ENCODE measurements at places on chromosomes 1 and 21. TPM values are rescaled to one million over a fixed set of nuclear protein-coding genes. Genes with fewer than 3 reads are reported as not detected.

DNA sequence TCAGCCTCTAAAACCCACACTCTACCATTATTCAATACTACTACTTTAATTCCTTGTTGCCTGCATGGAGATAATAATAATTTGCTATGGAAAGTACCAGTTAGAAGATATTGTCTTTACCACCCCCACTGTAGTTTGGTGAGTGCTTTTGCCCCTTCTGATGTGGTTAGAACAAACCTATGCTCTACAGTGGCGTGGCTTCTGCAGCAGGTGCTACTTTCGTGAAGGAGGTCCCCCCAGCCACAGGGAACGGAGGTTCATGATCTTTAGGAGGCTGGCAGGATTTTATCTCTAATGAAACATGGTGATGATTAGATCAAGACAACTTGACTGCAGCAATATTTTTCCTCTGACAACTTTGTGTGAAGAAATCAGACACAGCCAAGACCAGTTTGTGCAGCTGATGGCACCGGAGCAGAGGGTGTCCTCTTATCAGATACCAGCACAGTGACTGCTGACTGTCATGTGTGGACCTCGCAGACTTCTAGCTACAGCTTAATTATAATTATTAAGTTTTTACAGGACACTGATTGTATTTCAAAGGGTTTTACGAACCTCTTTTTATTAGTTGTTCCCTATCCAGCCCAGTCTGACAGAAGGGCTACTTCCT lies 10.7 kb upstream of the TCHH start:
- DNase-seq = no peak

GRCh38 chr1:204288021-204288588 lies 71.6 kb downstream of the PLEKHA6 start:
- DNase-seq = no peak

GRCh38 chr21:39313042-39313570 lies 326 bp downstream of the BRWD1 start:
- DNase-seq = peak; percentile 44

DNA sequence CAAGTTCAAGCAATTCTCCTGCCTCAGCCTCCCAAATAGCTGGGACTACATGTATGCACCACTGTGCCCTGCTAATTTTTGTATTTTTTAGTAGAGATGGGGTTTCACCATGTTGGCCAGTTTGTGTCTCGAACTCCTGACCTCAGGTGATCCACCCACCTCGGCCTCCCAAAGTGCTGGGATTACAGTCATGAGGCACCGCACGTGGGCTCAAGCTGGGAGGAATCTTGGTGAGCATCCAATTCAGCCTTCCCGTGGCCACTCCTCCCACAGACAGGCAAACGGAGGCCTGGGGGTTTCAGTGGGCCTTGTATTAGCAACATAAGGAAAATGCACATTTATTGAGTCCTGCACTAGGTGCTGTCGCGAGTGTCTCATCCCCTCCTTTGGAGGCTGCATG lies 24.5 kb upstream of the VWA5B1 start:
- DNase-seq = no peak

GRCh38 chr1:41325801-41326200 lies 35.4 kb upstream of the FOXO6 start:
- DNase-seq = no peak

DNA sequence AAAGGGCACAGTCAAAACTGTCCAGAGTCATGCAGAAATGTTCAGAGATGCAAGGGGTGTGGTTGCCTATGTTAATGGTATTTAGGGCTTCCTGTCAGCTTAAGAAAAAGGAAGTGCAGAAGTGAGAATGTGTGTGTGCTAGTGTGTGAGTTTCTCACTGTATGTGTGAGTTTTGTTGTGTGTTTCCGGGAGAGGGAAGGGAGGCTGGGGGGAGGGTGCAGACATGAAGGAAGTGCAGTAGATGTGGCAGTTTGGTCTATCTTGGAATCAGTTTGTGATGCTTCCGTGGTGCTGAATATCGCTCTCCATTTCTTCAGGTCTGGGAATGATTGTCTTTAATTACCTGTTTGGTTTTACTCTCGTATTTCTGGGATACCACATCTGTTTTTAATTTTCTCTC lies 16.5 kb upstream of the ATP6V1G3 start:
- peak; percentile 33 for DNase-seq

DNA sequence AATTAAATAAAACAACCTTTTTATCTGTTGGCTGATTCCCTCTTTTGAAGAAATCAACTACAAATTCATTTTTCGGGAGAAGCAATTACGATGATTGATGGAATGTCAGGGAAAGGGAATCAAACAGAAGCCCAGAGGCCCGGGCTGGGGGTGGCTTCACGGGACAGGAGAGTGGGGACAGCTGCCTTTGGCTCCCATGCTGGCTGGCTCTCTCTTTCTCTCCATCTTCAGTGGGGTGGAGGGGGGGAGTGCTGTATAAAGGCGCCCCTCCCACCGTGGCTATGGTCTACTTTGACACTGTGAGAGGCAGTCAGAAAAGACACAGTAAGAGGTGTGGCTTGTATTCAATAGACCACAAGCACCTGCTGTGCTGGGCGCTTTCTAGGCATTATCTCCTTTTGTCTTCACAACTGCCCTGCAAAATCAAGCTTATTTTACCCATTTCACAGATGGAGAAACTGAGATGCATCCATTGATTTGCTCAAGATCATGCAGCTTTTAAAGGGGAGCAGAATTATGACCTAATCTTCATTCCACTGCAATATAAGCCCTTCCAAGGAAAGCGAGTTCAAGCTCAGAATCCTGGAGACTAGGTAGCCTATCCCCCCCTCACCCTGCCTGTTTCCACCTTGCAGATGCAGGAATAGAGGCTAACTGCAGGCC lies 92.9 kb downstream of the GRIK3 start:
- no peak for DNase-seq

- no peak for DNase-seq
Observed at GRCh38 chr1:170674239-170674638, 10.3 kb downstream of the PRRX1 start.

DNA sequence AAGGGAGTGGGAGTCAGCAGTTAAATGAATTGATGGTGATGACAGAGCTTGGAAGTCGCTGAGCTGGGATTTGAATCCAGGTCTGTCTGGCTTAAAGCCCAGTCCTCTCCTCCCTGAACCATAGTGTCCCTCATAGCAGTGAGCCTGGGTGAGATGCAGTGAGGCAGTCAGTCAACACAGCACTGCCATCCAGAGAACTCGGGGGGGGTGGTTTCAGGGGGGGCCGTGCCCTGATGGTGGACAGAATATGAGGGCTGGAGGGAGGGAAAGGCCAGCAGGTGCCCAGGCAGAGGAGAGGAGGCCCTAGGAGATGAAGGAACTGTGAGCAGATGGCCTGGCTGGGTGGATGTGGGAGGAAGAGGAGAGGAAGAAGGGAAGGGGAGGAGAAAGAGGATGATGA lies 405.6 kb downstream of the PTPRU start:
- DNase-seq = no peak

TFF3 gene
- total RNA-seq = not detected

HPDL gene
- total RNA-seq = 4.5 TPM

TMEM183A gene
- 80.7 TPM for total RNA-seq

TDRD5 gene
- total RNA-seq = not detected

OR2G6 gene
- total RNA-seq = not detected

Data from activated T-cell treated with anti-CD3 and anti-CD28 coated beads, Interleukin-2, amount 50 U/mL, for 72 hours (primary cell).